ENCODE measurements at places on chromosomes 12 and 14. TPM values are rescaled to one million over a fixed set of nuclear protein-coding genes. Genes with fewer than 3 reads are reported as not detected.

DNA sequence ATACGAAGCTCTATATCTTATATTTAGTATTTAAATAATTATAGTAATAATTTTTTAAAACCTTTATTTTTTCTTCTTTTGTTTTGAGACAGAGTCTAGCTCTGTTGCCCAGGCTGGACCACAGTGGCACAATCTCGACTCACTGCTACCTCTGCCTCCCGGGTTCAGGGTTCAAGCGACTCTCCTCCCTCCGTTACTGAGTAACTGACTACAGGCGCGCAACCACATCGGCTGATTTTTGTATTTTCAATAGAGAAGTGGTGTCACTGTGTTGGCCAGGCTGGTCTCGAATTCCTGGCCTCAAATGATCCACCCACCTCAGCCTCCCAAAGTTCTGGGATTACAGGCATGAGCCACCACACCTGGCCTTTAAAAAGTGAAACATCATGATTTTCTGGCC lies 13.0 kb upstream of the WNK1 start:
- no peak for DNase-seq

DNA sequence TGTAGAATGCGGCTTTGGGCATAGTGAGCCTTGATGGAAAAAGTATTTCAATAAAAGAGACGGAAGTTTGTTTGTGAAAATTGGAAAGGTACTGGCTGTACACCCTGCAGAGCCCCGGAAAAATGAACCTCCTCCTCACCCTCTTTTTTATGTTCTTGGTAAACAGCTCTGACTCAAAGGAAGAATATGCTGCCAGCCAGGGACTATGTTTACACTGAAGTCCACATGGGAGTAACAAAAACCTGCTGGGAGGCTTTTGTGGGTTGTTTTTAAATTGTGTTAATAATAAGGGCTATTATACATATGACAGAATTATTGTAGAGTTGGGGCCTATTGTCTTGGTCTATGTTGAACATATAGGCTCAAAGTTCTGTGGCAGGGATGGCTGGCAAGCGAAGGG lies 70.7 kb downstream of the TTC8 start:
- DNase-seq, result no peak

GRCh38 chr14:22379727-22380126 lies 209.3 kb downstream of the DAD1 start:
- DNase-seq, result no peak

- no peak for DNase-seq
These were observed 4.5 kb downstream of the DCN start for GRCh38 chr12:91178139-91178561.

DNA sequence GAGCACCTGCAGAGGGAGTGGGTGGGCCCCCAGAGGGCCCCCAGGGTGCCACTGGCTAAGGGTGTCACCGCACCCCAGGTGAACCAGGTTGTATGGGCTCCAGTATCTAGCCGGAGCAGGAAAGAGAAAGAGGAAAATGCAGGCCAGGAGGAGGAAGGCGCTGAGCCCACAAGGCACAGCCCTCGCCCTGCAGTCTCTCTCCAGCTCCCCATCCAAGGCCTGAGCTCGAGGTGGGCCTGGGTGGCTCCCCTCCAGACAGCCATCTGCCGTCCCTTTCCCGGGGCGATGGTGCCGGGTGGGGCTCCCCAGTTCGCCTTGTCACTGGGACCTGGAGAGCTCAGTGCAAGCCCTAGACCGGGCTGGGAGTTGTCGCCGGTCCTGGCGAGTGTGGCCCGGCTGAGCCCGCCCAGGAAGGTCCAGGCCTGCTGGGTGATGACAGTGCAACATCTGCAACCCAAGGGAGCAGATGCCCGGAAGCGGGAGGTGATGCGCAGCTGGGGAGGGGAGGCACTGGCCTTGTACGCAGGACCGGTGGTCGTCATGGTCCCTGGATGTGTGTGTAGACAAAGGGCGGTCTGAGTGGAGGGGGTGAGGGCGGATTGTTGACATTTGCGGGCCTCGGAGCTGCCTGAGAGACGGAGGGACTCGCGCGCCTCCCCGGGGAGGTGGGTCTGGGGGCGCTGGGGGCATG lies 716 bp downstream of the TMEM179 start:
- DNase-seq, result no peak

FSCB gene
- total RNA-seq, result not detected

GPR68 gene
- not detected for total RNA-seq

TC2N gene
- total RNA-seq, result 86.6 TPM

VRTN gene
- not detected for total RNA-seq

TMEM179 gene
- total RNA-seq, result not detected
